ENCODE measurements at places on chromosomes 4 and X.

GRCh38 chr4:145539671-145540070 is 58.0 kb downstream of the SMAD1 start:
- no peak for DNase-seq

GRCh38 chrX:128691872-128692271 is 639.7 kb upstream of the ACTRT1 start:
- DNase-seq = no peak

- no peak for DNase-seq
Observed at GRCh38 chrX:16517039-16517605, 132.8 kb upstream of the S100G start.

GRCh38 chrX:118990512-118991227 is 16.3 kb downstream of the LONRF3 start:
- no peak for DNase-seq

DNA sequence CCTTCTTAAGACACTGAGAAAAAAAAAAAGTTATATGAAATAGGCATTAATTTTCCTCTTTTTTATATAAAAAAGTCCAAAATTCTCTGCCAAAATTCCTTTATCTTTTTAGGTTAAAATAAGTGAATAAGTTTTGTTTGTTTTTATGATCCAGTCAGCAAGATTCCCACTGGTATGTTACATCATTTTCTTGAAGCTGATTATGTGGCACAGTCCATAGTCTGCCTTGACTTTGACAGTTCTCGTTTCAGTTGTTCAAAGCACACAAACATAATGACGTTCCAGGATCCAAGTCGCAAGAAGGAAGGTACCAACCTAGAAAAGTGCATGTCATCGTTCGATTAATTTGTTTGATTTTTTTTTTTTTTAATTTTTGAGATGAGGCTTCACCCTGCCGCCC is 9.1 kb downstream of the UCP1 start:
- no peak for DNase-seq

DNA sequence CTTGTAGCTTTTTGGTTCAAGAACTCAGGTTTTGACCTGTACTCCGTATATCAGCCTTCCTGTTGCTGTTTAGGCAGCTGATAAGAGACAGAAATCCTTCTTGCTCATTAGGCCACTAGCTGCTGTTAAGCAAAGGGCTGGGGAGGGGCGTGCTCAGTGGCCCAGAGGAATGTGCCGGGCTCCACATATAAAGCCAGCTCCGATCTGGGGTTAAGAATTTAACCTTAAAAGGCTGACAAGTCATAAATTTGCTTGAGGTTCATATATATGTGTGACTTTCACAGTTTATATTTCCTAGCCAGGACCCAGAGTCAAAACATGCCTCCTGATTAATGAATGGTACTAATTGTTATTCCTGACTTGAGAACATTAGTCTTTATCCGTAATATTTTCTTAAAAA is 15.3 kb downstream of the GPC3 start:
- DNase-seq = no peak

DNA sequence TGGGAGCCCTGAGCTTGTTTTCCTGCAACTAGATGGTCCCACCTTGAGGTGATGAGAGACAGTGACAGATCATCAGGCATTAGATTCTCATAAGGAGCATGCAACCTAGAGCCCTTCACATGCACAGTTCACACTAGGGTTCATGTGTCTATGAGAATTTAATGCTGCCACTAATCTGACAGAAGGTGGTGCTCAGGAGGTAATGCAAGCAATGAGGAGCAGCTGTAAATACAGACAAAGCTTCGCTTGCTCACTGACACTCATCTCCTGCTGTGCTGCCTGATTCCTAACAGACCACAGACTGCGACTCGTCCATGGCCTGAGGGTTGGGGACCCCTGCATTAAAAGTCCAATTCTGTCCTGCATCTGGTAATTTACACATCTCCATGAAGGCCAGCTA is 141.6 kb downstream of the KCNIP4 start:
- no peak for DNase-seq

DNA sequence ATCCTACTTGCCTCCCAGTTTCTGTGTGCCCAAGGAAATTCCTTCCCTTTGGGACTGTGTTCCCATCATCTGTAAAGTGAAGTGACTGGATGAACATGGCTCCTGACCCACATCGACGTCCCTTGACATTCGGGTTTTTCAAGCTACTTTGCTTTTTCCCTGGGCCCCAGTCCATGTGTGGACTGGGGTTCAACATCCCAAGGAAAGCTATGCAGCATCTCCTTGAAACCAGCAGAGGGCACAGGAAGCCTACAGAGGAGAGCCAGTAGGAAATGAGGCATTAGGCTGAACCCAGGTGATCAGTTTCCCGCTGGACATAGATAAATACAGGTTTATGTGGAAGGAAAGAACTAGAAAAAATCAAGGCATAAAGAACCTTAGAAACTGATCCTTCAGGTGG is 145.1 kb upstream of the ARHGEF9 start:
- DNase-seq = no peak

DNA sequence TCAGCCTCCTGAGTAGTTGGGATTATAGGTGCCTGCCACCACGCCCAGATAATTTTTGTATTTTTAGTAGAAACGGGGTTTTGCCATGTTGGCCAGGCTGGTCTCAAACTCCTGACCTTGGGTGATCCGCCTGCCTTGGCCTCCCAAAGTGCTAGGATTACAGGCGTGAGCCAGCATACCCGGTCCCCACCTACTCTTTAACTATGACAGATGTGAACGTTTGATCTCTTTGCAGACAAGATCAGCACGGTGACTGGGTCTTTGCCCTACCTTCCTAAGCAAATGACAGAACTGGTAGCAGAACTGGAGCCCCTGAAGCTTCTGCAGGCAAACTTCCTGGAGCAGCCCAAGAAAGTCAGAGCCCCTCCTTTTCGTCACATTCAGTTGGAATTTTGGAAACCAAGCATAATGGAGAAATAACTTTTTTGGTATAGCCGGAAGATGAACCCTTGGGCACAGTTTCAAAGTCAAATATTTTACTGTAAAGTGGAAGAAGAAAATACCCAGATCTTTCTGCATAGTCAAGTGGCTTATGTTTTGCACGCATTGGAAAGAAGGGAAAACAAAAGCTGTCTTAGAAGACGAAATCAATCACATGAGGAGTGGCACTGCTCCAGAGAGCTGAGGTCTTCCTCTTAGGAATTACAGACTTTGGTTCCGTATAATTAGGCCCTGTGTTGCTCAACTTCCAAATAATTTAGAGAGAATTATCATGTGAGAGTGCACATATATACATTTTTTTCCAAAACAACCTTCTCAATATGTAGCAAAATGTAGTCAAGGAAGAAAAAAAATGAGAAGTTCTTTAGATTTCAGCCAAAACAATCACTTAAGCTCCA is 90.6 kb downstream of the SORBS2 start:
- no peak for DNase-seq

DNA sequence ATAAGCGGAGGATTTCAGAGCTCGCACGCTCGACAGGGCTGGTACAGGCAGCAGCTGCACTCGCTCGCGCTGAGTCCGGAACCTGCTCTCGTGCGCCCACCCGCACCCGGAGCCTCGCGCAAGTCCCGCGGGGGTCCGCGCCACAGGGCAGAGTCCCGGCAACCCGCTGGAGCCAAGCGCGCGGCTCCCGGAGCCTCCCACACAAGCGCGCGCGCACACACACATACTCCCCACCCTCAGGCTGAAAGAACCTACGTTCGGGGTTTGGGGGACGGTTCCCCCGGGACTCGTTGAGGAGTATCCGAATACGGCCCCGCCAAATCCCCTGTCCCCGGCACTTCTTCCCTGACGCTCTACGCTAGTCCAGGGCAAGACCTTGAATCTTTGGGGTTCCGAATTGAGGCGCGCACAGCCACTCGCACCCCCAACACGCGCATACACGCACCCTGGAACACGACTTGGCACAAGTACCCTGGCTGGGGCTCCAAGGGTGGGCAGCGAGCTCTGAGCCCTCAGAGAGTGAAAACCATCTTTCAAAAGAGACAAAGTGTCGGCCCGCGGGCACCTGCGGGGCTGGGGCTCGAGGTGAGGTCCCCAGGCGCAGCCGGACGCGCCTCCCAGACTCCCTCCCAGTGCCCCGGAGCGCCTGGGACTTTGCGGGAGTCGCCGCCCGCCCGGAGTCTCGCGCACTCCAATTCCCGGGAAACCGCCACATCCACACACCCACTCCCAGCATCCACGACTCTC is 952 bp downstream of the ANOS1 start:
- no peak for DNase-seq

DNA sequence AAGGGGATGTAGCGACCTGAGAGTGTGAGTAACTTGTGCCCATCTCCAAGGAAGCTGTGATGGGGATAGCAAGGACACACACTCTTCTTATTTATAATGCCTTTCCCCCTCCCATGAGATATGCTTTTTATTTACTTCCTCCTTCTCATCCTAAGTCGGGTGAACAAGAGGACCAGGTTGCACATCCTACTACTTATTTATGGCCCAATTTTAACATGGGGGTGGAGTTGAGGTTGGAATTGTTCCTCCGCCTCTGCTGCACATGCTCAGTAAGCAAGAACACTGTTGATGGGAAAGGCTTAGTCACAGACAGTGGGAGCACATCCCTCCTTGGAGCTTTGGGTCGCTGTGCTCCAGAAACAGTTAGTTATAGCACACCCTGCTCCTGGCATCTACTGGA is 15.2 kb upstream of the TLR8 start:
- DNase-seq = no peak

- DNase-seq = no peak
Observed at GRCh38 chr4:177116161-177116560, 193.5 kb upstream of the NEIL3 start.

- DNase-seq = no peak
Observed at GRCh38 chr4:147192679-147193078, 247.0 kb upstream of the TTC29 start.

DNA sequence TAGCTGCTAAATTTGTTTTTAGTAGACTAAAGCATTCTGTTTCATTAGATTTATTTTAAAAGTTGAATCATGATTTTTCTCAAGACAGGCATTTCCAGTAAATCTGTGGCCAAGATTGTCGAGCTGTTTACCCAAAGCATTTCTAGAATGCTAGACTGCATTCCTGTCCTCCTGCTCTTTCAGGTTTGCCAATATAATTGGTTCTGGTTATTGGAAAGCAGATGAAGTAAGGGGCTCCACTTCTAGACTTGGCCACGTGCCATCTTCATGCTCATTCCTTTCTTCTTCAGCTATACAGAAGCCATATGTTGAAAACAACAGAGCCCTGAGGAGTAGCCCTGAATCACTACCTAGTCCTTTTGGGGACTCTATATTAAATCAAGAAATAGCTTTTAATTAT is 62.5 kb downstream of the PGRMC2 start:
- no peak for DNase-seq

DNA sequence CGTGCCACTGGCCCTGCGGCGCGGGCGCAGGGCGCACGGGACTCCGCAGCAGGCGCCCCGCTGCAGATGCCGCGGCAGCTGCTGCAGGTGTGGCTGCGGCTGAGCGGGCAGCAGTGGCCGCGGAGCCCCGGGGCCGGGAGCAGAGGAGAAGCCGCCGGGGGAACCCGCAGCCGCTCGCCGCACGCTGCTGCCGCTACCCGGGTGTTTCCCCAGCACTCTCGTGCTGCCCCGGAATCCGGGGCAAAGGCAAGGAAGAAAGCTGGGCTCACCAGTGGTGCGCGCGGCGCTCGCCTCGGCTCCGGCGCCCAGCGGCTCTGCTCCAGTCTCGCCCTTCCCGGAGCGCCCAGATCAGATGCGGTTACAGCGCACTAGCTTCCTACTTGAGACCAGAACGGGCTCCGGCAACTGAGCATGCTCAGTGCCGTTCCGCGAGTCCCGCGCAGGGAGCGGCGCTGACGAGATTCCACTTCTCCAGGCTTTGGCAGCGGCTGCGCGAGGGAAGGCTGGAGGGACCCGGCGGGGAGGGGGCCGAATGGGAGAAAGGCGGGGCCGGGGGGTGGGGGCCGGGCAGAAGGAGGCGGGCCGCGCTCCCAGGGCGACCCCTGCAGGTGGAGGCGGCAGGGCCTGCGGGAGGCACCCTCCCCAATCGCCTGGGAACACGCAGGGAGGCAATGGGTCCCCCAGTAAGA is at the start of gene APBB2:
TSS of gene APBB2 (minus strand) at position 407 of the 689 bp plus-strand sequence. CDS start 181,288 bp downstream, outside the sequence.
- DNase-seq = peak; percentile 75

GRCh38 chr4:137510557-137511265 is 21.6 kb downstream of the PCDH18 start:
- no peak for DNase-seq

GRCh38 chrX:63488546-63489373 is 137.6 kb upstream of the SPIN4 start:
- DNase-seq = no peak

DNA sequence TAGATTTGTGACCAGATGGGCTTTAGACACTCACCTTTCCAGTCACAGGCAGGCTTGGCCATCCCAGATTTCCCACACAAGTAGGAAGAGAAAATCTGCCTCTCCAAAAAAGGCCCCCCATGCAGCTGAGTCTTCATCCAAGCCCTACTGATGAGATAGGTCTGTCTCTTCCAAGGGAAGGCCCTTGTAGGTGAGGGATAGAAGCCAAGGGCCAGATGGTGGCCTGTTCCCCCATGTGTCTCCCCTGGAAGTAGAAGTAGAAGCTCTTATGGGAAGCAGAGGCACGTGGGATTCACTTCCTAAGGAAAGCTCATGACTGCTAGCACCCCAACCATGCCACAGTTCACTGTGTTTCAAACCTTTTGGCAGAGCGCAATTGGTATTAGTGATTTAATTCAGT is 81.5 kb downstream of the REPS2 start:
- no peak for DNase-seq

GRCh38 chr4:124863040-124863545 is 150.6 kb upstream of the ANKRD50 start:
- no peak for DNase-seq

DNA sequence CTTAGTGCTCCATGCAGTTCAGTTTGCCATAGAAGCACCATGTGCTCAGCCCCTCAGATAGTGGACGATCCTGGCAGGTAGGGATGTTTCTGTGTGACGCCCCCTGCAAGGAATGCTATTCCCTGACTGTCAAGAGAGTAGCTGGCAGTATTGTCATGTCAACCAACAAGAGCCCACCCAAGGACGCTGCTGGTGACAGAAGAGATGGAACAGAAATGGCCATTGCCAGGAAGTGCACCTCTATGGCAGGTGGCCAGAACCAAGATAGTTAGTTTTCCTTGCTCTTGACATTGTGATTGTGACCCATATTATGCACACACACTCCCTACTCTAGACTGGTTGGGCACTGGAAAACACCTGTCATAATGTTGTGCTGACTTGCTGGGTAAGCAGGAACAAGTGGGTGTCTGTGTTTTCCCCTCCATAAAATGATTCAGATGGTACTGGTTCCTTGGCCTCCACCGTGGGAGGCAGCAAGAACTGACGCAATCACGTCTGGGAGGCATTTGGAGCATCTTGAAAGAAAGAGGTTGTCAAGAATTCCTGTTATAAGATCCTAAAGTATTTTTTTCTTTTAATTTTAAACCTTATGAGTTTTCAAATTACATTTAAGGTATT is 507.9 kb downstream of the MID1IP1 start:
- peak; percentile 38 for DNase-seq

DNA sequence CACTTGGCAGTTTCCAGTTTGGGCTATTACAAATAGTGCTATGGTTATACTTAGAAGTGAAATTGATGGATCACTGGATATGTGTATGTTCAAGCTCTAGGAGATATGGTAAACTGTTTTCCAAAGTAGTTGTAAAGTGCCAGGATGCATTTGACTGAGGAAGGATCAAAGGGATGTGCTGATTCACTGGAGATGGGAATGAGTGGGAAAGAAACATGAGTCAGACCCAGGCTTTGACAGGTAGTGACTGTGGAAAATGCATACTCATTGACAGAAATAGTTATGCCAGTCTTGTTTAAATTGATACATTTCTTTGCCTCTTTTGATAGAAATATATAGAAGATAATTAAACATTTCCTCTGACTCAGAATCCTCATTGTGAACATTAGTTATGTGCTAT is 77.9 kb downstream of the CEP135 start:
- DNase-seq = no peak

GRCh38 chr4:21046141-21046540 is 345.9 kb downstream of the PACRGL start:
- DNase-seq = no peak
